ENCODE measurements at places on chromosomes 1 and 21.

GRCh38 chr1:218081358-218081757, 203.7 kb upstream of the RRP15 start:
- DNase-seq = no peak

DNA sequence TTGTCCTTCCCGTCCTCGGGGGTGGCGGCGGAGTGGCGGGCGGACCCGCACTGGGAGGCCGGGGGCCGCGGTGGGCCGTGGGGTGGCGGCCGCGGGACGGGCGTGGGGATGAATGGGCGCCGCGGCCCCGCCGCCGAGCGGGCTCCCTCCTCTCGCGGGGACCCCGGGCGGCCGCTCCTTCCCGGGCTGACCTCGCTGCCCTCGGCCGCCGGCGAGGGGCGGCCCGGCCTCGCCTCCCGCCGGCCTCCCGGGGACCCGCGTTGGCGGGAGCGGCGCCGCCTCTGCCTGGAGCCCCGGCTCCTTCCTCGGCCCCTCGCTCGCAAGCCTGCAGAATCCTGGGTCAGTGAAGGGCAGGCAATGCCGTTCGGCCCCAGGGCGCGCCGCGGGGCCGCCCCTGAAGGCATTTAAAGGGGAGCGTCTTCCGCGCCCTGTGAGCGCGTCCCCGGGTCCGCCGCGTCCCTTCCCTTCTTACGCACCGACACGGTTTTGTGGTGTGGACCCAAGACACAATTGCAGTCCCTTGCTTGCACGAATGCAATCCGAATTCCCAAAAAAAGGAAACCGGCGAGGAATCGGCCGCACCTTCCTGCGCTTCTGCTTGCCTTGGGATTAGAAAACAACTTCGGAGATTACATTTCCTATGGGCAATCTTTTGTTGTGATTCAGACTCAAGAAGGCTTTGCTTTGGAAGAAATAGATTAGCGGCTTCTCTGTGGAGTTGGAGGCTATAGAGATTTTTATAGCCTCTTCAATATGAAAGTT, 776 bp downstream of the ITSN1 start:
- no peak for DNase-seq

DNA sequence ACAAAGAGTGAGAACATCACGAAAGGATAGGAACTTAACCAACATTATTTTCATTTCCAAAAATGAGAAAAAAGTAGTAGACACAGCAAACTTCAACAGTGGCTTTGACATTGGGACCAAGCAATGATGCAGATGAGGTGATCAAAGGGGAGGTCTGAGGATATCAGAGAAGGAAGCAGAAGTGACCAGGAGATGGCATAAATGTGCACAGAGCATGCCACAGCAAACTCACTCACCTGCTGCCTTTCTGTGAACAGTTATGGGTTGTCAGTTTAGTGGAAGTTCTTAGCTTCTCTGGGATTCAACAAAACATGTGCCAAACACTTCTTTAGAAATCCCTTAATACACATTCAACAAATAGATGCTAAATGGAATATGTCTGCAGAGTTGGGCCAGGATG, 290.1 kb downstream of the PLPP3 start:
- no peak for DNase-seq

DNA sequence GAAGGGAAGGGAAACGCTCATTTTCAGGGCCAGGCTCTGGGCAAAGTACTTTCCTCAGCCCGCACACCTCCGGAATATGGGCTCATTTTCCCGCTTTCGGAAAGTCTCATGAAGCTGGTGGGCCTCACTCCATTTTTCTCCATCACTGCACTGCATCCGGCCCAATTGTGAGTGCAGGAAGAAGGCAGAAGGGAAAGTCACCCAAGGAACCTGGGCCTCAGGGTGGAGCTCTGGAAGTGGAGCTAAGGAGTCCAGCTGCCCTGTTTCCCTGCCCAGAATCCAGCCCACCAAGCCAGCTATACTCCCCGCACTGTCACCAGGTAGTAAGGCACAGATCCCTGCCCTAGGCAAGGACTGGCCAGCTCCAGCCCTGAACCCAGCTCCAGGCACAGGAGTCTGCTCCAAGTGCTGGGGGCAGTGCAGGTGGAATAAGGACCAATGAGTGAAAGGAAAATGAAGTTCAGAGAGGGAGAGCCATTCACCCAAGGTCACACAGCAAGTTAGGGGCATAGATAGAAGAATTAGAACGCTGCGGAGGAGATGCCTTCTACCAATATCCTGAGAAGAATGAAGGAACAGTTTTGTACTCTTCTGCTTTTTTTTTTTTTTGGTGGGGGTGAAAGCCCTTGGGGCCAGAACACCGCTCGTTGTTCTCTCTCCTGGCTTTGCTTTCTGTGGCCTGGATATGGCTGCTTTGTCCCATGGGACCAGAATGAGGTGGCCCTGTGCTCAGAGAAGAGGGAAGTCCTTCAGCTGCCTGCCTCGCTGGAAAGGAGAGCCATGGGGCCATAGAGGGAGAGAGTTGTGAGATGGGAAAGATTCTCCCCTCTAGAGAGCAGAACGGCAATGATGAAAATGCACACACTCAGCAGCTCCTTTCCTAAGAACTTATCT, 10.0 kb downstream of the LRP8 start:
- DNase-seq = no peak

- no peak for DNase-seq
Measured at GRCh38 chr1:227900571-227901051, 47.1 kb downstream of the WNT9A start.

DNA sequence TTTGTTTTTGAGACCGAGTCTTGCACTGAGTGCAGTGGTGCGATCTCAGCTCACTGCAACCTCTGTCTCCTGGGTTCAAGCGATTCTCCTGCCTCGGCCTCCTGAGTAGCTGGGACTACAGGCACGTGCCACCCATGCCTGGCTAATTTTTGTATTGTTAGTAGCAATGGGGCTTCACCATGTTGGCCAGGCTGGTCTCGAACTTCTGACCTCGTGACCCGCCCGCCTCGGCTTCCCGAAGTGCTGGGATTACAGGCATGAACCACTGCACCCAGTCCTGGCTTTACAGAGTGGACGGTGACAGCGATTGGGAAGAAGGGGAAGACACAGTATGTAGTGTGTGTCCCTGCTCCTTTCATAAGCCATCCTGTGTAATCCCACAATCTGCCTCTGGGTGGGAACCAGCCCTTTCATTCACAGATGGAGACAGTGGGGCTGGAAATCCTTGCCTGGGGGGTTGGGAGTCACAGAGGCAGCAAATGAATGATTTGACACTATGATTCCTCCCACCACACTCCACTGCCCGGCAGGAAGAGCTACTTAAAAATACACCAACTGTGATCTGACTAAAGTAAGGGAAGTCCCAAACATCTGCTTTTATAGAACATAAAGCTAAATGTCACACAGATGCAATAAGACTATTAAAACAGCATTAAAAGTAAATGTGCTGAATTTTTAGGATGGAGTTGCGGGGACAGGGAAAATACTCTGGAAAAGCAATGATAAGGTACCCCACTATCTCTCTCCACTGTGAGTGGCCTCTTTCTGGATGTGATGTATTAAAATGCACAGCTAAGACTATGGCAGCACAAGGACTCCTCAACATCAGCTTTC, 4.5 kb downstream of the PARP1 start:
- DNase-seq = no peak

DNA sequence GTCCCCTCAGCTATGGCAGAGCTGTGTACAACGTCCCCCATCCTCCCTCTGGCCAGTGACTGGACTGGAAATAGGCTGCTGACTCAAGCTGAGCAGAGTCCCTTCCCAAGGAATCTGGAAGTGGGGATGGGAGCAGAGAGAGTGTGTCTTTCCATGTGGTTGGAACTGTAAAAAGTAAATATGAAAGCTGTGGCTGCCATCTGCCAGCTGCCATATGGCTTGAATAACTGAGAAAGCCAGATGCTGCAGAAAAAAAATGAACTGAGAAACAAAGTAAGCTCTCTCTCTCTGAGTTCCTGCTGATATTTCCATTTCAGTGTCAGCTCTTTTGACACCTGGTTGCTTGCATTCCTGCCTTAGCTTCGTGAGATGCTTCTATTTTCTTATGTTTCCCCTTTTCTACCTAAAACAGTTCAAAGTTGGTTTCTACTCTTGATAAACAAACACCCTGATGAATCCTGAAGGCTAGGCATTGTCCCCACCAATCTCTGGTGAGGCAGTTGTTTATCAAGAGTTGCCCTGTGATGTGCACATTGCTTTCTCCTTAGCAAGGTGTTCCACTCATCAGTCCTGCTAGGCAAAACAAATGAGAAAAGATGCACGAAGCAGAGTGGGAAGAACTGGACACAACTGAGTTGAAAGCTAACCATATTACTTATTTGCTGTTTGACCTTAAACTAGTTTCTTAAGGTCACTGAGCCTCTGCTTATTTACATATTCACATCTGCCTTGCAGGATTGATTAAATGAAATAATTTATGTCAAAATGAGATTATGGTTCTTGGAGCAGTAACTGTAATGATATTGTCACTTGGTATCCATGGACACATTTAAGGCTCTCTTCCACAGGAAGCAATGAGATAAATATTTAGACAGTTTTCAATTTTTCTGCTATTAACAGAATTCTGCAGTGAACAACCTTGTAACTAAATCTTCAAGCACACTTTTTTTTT, 16.6 kb upstream of the DR1 start:
- no peak for DNase-seq

DNA sequence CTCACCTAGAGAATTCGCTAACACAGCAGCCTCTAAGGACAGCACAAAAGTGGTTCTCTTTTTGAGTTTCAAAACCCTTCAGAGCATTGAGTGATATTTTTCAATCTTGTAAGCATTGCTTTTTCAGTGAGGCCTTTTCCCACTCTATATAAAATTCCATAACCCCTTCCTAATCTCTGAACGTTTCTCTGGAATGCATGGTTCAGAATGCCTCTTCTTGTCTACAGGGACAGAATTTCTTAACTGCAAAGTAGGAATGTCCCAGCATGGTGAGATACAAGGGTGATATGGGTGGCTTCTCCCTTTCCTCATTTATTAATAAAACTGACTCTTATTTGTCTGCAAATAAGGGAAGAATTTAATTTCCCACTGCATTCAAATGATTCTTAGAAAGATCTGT, 377.9 kb downstream of the LTN1 start:
- no peak for DNase-seq

- no peak for DNase-seq
Measured at GRCh38 chr1:182598296-182598695, 5.9 kb downstream of the RGS16 start.

DNA sequence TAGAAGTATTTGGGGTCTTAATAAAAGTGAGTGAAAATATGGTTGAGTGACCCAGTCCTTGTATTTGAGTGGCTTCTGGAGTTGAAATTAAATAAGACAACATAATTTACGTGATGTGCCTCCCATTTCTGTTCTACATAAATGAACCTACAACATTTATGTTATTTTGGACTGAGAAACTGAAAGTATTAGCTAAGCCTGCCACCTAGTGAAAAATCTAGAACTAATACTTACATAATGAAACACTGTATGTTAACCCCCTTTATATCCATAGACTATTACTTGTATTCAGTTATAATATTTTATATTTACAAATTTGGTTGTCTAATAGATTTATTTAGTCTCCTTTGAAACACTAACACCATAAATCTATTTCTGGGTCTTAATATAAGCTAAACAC, 298.9 kb downstream of the KCNT2 start:
- no peak for DNase-seq

- DNase-seq = no peak
Measured at GRCh38 chr1:15988856-15989736, 13.2 kb upstream of the ZBTB17 start.

DNA sequence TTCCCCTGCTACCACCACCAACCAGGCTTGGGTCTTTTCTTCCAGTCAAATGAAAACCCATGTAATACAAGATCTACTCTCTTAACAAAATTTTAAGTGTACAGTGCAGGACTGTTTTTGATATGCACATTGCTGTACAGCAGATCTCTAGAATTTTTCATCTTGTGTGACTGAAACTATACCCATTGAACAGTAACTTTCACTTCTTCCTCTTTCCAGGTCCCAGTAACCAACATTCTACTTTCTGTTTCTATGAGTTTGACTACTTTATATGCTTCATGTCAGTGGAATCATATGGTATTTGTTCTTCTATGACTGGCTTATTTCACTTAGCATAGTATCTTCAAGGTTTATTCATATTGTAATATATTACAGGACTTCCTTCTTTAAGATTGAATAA, 45.3 kb upstream of the PLPPR4 start:
- no peak for DNase-seq

DNA sequence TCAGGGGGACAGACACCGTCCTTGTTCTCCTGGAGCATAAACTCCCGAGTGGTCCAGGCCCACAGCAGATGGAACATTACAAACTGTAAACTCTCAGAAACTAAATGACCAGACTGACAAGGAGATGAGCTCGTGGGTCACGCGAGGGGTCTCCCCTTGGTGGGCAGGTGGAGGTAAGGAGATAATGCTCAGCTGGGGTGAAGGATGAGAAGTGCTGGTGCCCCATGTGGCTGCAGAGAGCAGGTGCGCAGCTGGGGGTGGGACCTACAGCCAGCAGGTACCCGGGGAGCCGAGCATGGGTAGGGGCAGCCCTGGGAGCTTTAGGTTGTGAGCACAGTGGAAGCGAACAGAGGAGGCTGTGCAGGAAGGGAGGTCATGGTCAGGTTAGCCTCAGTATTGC, 40.1 kb downstream of the AJAP1 start:
- DNase-seq = no peak

DNA sequence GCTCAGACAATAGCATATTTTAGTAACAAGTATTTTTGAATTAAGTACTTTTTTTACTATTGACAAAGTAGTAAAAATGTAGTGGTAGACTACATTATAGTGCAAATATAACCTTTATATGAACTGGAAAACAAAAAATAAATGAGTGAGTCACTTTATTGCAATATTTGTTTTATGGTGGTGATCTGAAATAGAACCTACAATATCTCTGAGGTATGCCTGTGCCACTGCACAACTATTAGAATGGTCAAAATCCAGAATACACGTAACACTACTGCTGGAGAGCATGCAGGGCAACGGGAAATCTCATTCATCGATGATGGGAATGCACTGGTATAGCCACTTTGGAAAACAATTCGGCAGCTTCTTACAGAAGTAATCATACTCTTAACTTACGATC, 349.0 kb upstream of the NCAM2 start:
- DNase-seq = no peak

- no peak for DNase-seq
Measured at GRCh38 chr1:24905979-24906720, 23.9 kb downstream of the RUNX3 start.

DNA sequence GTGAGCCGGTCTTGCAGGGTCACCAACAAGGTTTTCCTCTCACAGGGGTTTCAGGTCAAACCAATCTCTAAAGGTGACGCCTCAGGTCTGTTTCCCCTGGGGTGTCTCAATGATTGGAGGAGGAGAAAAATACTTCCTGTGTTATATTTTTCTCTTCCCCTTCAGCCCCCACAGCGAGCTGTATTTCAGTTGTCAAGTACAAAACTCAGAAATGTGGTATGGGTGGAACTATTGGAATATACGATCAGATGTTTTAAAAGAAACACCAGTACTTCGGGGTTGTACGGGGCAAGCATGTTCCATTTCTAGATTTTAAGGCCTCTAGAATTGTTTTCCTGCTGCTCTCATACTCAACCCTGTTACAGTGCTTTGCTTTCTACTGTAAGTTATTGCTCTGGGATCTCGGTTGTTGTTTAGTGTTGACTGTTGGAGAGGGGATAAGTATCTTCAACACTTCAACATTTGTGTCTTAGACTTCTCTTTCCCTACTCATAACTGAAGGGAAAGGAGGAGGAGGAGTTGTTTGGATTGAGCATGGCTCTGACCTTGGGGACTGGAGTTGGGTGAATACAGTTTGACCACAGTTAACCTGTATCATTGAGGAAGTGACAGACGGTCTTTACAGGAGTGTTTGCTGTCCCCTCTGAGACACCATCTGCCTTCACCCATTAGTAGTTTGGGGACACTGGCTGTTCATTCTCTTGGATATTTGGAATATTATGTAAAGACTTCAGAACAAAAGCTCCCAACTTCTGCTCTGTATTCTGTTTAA, 2.0 kb downstream of the MAPKAPK2 start:
- DNase-seq = no peak
